ENCODE measurements at places on chromosomes 5 and 9.

- no peak for DNase-seq
Measured at GRCh38 chr5:3198074-3198449, 397.6 kb upstream of the IRX1 start.

GRCh38 chr5:856531-857425 is 6.0 kb upstream of the ZDHHC11 start:
- DNase-seq = no peak

GRCh38 chr5:168654211-168654721 is 75.1 kb upstream of the PANK3 start:
- DNase-seq = peak; percentile 86

- no peak for DNase-seq
Measured at GRCh38 chr5:123786411-123786810, 274.4 kb downstream of the CSNK1G3 start.

GRCh38 chr5:174503461-174504265 is 220.7 kb upstream of the MSX2 start:
- DNase-seq = no peak

DNA sequence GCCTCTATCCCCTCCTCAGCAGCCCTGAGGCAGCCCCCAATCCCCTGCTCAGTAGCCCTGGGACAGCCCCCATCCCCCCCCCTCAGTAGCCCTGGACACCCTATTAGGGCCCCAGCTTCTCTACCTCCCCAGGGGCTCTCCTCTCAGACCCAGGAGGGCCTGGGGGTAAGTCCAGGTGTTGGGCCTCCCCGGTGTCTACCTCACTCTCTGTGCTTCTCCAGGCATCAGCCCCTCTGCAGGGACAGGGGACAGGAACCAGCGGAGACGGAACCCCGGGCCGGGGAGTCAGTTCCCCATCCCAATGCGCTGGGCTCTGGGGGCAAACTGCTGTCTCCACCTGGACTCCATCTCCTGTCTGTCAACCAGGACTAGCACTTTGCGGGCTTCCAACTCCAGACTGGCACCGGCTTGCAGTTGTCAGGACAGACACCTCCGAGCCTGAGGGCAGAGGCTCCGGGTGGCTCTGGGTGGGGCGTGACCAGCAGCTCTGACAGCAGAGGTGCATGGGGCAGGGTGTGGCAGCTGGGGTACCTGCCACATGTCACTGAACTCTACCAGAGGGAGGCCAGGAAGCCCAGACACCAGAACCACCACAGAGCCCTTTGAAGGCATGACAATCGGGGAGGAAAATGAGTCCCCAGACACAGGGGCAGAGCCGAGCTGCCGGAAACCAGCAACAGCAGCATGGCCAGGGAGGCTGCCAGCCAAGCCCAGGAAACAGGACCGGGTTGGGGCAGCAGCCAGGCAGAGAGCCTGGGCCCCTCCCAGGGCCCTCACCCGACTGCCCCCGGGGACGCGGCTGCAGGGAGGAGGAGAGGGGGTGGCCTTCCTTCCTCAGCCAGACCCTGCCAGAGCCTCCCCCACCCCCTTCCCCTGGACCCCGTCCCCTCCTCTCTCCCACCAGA is 17.7 kb upstream of the UBAC1 start:
- no peak for DNase-seq

GRCh38 chr9:15529566-15530324 is 19.0 kb upstream of the PSIP1 start:
- DNase-seq = no peak

- DNase-seq = no peak
Measured at GRCh38 chr9:99490729-99491128, 268.6 kb downstream of the SEC61B start.

DNA sequence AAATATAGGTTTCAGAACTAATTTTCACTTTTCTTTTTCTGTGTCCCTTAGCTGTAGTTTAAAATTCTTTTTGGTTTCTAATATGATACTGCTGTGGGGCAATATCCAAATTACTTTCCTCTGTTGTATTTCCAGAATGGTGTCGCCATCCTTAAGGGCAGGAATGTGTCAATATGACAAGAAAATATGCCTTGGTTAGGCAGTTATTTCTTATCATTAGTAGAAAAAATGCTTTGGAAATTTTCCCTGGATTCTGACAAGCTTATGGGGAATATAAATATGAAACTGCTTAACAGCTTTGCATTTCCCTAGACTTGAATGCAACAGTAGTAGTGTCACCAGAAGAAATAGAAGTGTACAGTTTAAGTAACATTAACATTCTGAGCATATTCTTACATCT is 29.4 kb downstream of the ANKRD34B start:
- DNase-seq = no peak

DNA sequence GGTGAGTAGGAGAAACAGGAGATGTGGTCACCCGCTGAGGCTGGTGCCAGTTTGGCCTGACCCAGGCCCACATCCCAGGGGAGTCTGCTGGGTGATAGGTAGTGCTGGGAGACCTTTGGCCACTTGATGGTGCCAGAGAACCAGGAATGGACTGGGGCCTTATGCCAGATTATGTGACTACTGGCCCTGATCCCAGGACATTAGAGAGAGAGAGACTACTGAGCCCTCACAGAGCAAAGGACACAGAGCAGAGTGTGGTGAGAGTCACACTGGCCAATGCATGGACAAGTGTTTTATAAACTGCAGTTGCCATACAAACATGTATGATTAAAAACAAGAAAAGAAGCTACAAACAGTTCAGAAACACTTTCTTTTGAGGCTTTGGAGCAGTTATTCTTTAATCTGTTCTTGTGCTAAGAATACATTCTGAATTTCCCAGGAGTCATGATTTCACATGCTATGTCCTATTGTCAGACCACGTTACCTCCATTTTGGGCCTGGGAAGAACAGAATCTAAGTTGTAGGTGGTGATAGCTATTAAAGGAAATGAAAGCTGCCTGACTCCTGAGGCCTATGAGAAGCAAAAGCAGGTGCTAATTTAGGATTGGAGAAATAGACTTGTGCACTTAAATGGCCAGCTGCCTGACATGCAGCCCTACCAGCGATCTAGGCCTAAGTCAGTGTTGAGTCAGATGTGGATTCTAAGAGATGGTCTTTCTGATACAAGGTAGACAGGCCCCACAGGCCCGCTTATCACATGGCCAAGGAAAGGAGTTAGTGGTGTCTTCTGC is 32.6 kb upstream of the TMOD1 start:
- peak; percentile 84 for DNase-seq

- DNase-seq = no peak
Measured at GRCh38 chr5:159195775-159196174, 13.6 kb downstream of the RNF145 start.

GRCh38 chr9:127989094-127989493 is 8.3 kb upstream of the EEIG1 start:
- no peak for DNase-seq

- no peak for DNase-seq
Measured at GRCh38 chr9:78831726-78832125, 534.8 kb downstream of the PSAT1 start.

DNA sequence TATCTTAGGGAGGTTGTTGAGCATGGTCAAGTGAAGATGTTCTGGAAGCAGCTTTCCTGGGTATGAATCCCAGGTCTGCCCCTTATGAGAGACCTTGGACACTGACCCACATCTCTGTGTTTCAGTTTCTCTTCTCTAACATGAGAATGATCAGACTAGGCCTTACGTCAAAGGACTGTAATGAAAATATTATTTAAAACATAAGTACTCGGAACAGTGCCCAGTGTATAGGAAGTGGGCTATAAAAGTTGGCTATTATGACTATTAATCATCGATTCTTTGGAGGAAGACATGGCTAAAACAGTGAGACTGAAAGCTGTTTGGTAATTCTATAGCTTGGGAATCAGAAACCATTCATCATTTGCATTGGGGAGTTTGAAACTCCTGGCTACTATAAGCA is 65.3 kb upstream of the MYO10 start:
- no peak for DNase-seq

GRCh38 chr5:74391410-74391809 is 249.1 kb downstream of the ENC1 start:
- no peak for DNase-seq

- no peak for DNase-seq
Measured at GRCh38 chr5:109078448-109078847, 330.8 kb downstream of the FER start.

DNA sequence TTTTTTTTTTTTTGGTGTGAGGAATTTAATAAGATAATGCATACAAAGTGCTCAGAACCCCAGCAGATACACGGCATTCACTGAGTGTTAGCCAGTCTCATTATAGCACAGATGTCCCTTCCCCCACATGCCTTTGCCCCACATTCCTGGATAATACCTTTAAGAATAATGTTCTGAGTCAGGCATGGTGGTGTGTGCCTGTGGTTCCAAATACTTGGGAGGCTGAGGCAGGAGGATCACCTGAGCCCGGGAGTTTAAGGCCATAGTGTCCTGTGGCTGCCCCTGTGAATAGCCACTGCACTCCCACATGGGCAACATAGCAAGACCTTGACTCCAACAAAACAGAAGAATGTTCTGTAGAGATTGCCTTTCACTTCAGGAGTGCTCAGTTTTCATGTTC is 24.2 kb upstream of the ANKRD18A start:
- DNase-seq = no peak

DNA sequence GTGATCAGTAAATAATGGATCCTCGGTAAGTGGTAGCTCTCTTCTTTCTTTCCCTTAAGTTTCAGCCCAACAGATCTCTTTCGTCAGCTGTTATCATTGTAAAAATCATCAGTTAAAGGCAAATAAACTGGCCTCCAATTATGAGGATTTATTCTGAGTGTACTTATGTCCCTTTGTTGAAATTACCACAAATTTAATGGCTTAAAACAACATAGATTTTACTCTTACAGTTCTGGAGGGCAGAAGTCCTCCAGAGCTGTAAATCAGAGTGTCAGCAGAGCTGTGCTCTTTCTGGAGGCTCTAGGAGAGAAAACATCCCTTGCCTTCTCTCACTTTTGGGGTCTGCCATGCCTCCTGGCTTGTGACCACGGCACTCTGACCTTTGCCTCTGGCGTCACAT is 104.6 kb downstream of the INSYN2B start:
- no peak for DNase-seq

DNA sequence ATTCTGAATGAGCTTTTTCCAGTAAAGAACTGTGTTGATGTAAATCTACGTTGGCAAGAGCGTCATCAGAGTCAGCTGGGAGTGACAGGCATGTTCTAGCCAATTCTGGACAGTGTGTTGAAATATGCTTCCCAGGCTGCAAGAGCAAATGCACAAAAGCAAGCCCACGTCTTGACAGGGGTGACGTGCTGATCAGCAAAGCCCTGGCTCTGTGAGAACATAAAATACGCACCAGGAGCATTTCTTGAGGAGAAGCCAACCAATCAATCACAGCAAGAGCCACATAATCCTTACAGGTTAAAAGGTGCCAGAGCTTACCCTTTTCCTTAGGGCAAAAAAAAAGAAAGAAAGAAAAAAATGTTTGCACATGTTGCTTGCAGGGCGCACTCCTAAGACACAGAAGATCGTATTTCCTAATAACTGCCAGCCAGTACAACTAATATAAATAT is 148.1 kb downstream of the PDE4D start:
- no peak for DNase-seq

DNA sequence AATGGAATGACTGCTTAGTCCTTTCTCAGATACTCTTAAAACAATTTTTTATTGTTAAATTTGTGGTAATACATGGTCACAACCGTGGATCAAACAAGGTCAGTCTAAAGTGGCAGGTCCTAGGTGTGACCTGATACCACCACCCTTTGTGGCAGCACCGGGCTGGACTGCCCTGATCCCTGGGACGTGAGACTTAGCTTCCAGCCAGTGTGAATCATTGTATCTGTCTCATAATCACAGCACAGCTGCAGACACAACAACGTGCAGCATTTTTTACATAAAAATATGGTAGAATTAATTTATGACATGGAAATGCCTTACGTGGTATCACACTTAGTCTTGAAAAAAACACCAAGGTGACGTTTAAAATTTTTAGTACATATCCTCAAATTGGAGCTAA is 7.8 kb downstream of the TOR1B start:
- DNase-seq = no peak

DNA sequence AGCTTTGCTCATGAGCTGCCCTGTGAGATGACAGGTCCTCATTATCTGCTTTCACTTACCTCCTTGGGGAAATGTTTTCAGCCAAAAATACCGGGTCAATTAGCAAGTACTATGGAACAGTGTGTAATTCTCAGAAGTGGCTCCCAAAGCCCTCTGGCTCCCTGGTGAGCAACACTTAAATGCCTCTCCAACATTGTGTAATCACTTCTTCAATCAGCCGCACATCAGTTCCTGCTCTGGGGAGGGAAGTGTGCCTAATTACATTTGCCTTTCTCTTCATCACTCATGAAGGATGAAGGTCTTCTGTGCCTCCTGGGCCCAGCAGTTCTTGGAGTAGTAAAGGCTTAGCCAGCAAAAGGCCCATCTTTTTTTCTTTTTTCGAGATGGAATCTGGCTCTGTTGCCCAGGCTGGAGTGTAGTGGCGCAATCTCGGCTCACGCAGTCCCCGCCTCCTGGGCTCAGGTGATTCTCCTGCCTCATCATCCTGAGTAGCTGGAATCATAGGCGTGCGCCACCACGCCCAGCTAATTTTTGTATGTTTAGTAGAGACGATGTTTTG is 23.1 kb downstream of the NIM1K start:
- no peak for DNase-seq

DNA sequence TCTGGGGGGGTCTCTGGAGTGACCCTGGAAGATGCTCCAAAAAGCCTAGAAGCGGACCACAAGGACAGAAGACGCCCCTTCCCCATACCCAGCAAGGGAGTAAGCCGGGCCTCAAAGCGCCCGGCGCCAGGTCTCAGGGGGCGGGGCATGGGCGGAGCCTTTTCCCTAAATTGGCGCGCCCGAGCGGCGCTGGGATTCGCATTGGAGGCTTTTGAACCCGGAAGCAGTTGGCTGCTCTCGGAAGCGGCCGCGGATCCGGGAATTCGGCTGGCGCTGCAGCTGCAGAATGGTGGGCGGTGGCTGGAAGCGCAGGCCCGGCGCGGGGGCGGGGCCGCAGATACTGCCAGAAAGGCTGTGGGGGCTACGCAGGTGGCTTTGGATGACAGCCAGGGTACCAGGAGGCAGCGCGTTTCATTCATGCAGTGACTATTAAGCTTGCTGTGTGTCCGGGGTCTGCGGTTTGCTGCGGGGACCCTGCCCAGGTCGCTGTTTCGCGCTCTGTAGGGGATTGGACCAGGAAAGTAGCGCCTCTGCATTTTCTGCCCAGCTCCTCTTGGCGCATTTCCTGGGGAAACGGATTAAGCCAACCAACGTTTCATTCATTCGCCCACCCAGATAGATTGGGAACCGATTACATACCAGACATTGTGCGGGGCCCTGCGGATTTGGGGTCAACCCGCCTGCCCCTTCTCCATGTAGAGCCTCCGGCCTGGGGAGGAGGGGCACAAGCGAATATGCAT is 83.0 kb upstream of the FREM1 start:
- DNase-seq = peak; percentile 95

GRCh38 chr5:159844267-159845121 is 71.8 kb upstream of the ADRA1B start:
- DNase-seq = no peak
